Activated T-helper 17 cell treated with anti-CD3 and anti-CD28 coated beads, Interleukin-2, amount 50 U/mL, for 72 hours (primary cell): ENCODE measurements at places on chromosomes 2 and 18. TPM values are rescaled to one million over a fixed set of nuclear protein-coding genes. Genes with fewer than 3 reads are reported as not detected.

DNA sequence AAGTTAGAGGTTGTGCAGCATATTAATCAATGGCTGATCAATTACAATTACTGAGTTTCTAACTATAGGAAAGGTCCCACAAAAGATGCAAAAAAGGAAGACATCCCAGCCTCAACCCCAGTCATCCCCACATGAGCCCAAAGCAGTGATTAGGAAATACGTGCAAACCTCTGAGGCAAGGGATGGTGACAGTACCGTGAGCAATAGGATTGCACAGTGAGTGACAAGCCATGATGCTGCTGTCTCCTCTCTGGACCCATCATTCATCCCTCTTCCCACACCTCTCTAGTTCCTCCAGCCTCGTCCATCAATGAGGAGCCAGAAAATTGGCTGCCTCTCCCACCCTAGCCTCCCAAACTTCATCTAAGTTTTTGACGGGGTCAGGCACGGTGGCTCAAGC, 4.0 kb upstream of the SLC11A1 start:
- ATAC-seq: no peak

DNA sequence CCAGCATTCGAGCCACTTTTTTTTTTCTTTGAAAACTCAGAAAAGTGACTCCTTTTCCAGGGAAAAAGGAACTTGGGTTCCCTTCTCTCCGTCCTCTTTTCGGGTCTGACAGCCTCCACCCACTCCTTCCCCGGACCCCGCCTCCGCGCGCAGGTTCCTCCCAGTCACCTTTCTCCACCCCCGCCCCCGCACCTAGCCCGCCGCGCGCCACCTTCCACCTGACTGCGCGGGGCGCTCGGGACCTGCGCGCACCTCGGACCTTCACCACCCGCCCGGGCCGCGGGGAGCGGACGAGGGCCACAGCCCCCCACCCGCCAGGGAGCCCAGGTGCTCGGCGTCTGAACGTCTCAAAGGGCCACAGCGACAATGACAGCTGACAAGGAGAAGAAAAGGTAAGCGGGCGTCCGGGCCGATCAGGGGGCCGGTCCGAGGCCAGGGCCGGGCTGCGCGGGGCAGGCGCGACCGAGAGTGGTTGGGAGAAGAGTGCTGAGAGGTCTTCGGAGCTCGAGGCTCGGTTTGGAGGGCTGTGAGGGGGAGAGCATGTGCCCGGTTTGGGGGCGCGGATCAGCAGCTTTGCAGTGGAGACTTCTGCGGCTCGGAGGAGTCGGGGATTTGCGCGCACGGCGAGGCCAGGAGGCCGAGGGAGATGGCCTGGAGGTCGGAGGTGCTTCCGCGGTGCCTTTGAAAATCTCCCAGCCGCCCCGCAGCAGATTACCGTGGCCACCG, 502 bp downstream of the EPAS1 start:
- ATAC-seq: peak; percentile 33

ABCG8 gene
- total RNA-seq: not detected

DNA sequence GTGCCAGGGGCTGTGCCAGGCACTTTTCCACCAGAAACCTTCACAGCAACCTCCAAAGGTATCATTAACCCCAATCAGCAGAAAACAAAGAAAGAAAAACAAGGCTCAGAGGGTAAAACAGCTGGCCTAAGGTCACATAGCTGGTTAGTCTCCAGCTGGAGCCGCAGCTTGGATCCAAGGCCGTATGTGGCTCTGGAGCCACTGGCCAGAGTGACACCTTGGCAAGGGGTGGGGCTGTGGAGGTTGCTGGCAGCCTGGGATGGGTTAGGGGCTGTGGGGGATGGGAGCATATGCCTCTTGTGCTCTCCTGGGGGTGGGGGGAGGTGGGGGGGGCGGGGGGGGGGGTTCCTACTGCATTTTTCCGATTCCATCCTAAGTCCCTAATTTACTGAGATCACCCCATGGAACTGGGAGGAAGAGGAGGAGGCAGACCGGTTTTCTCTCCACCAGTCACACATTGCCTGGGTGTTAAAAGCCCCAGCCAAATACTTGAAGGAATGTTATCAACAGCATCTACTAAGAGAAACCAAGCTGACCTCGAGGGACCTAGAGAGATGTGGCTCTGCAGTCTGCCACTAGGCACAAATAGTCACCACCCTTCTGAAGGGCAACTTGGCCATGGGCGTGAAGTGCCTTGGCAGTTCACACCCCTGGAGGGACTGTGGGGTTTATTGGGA, 8.0 kb downstream of the HAAO start:
- ATAC-seq: no peak

- no peak for ATAC-seq
These were observed 150.2 kb upstream of the KLHL14 start for GRCh38 chr18:32922951-32923430.

- no peak for ATAC-seq
These were observed 329.8 kb upstream of the MYT1L start for GRCh38 chr2:2660789-2661355.

GRCh38 chr2:168894101-168894500, 3.9 kb upstream of the SPC25 start:
- ATAC-seq: no peak

TXNL1 gene
- 70.7 TPM for total RNA-seq

DNA sequence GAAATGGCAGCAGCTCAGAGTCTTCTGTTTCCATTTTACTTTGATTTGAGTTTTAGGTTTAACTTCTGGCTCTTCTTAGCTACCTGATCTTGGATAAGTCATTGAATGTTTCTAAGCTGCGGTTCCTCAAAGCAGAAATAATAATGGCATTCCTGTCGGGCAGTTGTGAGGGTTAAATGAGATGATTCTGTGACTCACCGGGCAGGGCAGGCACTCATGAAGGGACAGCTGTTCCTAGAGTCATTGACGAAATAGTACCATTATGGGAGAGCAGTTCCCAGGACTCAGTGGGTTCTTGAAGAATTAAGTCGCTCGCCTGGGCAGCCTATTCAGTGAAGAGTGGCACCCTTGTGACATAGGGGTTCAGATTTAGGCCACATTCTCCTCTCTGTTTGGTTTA, 10.3 kb downstream of the TRIB2 start:
- no peak for ATAC-seq

LIPT1 gene
- 5.5 TPM for total RNA-seq

- ATAC-seq: peak; percentile 98
These were observed 94.2 kb upstream of the DLX2 start for GRCh38 chr2:172196768-172197431.
